ENCODE measurements at places on chromosomes 2 and 18. TPM values are rescaled to one million over a fixed set of nuclear protein-coding genes. Genes with fewer than 3 reads are reported as not detected.

The PAIP2B gene
- total RNA-seq: 10.3 TPM

DNA sequence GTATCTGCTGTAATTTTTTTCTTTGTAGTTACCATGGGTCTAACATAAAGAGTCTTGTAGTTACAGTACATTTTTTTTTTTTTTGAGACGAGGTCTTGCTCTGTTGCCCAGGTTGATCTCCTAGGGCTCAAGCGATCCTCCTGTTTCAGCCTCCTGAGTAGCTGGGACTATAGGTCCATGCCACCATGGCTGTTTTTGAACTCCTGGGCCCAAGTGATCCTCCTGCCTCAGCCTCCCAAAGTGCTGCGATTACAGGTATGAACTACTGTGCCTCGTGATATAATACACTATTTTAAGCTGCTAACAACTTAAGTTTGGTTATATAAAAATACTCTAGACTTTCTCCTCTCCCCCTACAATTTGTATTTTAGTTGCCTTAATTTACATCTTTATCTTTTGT, 46.3 kb downstream of the ASB1 start:
- DNase-seq: no peak

DNA sequence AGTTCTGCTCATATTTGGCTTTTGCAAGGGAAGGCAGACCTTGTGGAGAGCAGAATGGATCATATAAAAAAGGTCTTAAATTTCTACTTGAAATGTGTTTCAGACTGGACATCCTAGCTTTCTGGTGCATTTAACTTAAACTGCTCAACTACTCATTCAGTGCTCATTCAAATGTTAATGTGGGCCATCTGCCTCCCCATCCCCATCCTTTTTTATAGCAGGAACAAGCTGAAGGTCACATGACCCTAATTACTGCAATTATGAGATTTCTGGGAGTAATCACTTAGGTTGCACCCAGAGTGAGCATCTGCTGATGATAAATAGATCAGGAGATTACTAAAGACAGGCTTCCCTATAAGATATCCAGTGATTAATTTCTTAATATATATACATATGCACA, 96.1 kb downstream of the MAP2 start:
- DNase-seq: no peak

The VPS4B gene
- 41.4 TPM for total RNA-seq

GRCh38 chr2:167510071-167510759, 621.9 kb downstream of the XIRP2 start:
- DNase-seq: no peak

DNA sequence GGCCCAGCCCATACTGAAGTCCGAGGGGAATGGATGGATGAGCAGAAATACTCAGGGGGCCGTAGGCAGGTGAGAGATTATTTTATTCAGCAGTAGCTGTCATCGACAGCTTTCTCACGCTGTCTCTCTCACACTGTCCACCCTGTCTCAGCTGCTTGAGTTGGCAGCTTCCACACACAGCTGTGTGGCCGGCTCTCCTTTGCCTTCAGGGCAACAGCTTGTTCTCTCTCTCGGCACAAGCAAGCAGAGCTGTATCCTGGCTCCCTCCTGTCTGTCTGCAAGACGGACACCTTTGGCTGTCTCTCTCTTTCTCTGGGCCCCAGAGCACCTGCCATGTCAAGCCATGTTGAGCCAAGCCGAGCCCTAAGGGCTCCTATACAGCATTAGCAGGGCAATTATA, 9.8 kb upstream of the PAPOLG start:
- no peak for DNase-seq

GRCh38 chr2:106694964-106695470, 190.9 kb downstream of the ST6GAL2 start:
- no peak for DNase-seq

- DNase-seq: no peak
Observed at GRCh38 chr2:79938648-79939047, 365.9 kb downstream of the LRRTM1 start.

The DAPL1 gene
- total RNA-seq: not detected

The LOXHD1 gene
- 0.14 TPM for total RNA-seq

The ANKRD30BL gene
- total RNA-seq: not detected

GRCh38 chr2:237939251-237939650, 27.6 kb upstream of the UBE2F start:
- DNase-seq: no peak

- no peak for DNase-seq
Observed at GRCh38 chr2:76274160-76274559, 563.4 kb upstream of the GCFC2 start.

The UPP2 gene
- not detected for total RNA-seq

- DNase-seq: no peak
Observed at GRCh38 chr2:231423176-231423575, 27.7 kb downstream of the B3GNT7 start.

- no peak for DNase-seq
Observed at GRCh38 chr2:7530001-7530400, 612.8 kb downstream of the RNF144A start.

DNA sequence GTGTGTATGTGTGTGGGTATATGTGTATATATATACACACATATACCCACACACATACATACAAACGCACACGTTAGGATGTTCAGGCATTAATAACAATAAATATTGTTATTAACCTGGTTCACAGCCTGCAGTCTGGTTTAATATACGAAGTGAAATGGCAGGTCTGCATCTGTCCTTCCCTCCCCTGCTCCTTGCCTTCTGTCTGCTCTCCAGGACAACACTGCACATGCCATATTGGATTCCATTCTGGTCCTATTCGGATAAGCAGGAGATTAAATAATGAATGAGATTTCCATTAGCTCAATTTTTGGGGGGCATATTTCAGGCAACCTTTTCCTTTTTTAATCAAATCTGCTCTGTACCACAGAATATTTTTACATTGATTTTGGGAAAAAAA, 158.0 kb downstream of the CELF4 start:
- DNase-seq: no peak

The UNC80 gene
- 0.55 TPM for total RNA-seq

GRCh38 chr18:13612196-13612997, 114.0 kb downstream of the FAM210A start:
- DNase-seq: no peak

DNA sequence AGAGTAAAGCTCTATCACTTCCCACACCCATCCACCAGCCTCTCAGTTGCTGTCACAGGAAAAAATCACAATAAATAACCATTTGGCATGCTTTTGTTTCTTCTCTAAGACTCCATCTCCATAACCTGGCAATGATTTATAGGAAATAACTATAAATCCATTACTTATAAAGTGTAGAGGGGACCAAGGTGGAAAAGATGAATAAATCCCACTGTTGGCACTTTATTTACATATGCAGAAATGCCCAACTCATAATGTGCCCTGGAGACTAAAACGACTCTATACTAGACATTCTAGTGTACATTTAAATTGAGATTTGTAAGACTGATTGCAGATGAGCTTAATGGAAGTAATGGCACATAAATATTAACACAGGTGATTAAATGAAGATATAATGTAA, 7.5 kb upstream of the NOSTRIN start:
- no peak for DNase-seq

DNA sequence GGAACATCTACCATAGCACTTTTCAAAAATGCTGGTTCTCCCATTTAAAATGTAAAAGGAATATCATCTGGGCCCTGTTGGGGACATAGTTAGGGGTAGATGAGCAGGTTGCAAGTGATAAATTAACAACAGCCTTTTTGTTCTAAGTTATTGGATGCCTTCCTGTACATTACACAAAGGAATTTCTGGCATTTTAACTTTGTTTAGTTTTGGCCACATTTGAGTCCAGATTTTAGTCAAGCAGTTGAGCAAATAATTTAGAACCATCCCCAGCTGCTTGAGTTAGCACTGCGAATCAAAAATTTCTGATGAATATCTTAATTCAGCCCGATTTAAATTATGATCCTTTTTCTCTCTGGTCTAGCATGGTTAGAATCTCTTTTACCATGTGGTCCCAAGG, 124.4 kb downstream of the TTC27 start:
- no peak for DNase-seq

- no peak for DNase-seq
Observed at GRCh38 chr2:152890736-152891135, 172.3 kb downstream of the ARL6IP6 start.

GRCh38 chr2:210072922-210073509, 70.6 kb downstream of the RPE start:
- DNase-seq: no peak

All from mesothelial cell of epicardium (in vitro differentiated cells).